AG04449 (cell line): ENCODE measurements at places on chromosomes 1 and 21.

DNA sequence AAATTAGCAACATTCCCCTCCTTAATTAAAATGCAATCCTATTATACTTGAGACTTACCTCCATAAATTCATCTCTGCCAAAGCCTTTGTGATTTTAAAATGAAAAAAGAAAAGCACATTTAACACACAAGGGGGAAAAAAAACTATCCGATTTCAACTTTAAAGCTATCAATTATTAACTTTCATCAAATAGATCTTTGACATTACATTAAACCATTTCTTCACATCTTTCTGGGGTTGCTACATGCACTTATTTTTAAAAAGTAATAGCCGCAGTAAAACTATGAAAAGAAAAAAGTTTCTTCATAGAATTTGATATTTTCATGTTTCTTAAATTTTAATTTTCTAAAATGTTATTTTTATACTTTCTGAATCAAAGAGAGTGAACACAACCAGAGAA is 71.0 kb downstream of the EVI5 start:
- DNase-seq, result no peak

DNA sequence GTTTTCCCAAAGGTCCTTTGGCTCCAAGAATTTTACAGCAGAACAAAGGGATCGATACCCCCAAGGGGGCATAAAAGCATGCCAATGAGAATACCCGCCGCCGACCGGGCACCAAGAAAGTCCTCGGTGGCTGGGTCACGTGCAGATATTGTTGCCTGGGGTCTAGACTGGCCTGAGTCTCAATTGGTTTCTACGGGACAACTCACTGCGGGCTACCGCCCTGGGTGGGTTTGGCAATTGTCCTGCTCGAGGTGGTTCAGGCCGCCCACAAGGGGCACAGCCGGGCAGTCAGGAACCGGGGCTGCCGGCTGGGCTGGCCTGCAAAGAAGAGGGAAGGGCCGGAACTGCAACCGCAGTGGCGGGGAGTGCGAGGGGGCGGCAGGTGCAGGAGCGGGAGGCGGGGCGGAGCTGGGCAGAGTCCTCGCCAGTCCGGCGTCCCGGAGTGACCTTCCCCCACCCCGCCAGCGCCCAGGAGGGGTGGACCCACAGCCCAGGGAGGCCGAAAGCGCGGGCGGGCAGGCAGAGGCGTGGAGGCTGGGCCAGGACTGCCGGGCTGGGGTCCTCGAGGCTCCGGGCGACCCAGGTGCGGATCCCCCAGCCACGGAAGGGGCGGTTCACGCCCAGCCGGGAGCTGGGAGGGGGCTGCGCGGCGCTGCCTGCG is 926 bp upstream of the ATP1B1 start:
- no peak for DNase-seq

- no peak for DNase-seq
Observed at GRCh38 chr1:101262630-101263348, 26.0 kb downstream of the S1PR1 start.

- no peak for DNase-seq
Observed at GRCh38 chr1:168096296-168097165, 40.2 kb downstream of the GPR161 start.

DNA sequence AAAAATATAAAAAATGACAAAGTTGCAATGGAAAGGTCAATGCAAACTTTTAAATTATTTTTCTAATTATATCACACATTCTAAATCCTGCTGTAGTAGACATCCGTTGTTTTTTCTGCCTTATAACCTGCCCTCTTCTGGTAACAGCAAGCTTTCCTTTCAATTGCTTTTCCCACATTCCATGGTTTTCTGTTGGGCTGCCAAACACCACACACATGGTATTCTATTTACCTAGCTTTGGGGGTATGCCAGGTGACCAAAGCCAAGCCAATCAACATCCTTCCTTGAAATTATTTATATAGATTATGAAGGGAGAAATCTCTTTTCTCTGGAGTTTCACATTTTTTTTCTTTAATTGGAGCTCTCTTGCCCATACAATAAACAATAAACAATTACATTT is 3.4 kb upstream of the LAMC1 start:
- no peak for DNase-seq

DNA sequence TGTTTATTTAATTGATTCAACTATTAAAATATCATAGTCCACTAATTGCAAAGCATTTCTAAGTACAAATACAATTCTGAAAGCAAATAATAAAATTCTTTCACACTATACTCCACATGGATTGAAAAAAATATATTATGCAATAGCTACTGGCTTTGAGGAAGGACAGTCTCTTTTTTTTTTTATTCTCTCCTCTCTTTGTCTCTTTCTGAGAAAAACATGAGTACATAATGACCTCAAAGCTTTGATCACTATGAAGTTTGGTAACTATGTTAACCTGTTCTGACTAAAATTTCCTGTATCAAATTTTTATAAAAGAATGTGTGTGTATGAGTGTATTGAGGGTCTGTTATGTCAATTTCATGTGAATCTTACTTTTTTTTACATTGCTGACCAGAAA is 96.2 kb downstream of the RGS2 start:
- no peak for DNase-seq
